ENCODE measurements at places on chromosomes 5 and 9.
A peak's percentile ranks its signal among the peaks of the same experiment; 100 is the strongest.

GRCh38 chr5:124665625-124666024, 80.8 kb downstream of the ZNF608 start:
- no peak for DNase-seq

DNA sequence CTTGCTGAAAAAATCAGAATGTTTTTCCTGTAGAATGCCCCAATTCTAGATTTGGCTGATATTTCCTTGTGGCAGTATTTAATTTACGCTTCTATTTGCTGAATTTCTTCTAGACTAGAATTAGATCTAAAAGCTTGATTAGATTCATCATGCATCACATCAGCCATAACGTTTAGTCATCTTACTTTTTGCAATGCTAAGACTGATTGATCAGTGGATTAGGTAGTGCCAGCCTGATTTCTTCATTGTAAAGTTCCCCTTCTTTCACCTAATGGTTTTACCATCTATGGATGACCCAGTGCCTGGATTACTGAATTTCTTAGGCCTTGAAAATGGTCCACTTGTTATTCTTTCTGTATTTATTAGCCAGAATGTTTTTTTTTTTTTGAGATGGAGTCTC, 83.9 kb downstream of the PBX3 start:
- DNase-seq, result no peak

- DNase-seq, result no peak
These were observed 237.9 kb downstream of the TMEM38B start for GRCh38 chr9:105932276-105932675.

- no peak for DNase-seq
These were observed 11.7 kb downstream of the TAL2 start for GRCh38 chr9:105673850-105674387.

DNA sequence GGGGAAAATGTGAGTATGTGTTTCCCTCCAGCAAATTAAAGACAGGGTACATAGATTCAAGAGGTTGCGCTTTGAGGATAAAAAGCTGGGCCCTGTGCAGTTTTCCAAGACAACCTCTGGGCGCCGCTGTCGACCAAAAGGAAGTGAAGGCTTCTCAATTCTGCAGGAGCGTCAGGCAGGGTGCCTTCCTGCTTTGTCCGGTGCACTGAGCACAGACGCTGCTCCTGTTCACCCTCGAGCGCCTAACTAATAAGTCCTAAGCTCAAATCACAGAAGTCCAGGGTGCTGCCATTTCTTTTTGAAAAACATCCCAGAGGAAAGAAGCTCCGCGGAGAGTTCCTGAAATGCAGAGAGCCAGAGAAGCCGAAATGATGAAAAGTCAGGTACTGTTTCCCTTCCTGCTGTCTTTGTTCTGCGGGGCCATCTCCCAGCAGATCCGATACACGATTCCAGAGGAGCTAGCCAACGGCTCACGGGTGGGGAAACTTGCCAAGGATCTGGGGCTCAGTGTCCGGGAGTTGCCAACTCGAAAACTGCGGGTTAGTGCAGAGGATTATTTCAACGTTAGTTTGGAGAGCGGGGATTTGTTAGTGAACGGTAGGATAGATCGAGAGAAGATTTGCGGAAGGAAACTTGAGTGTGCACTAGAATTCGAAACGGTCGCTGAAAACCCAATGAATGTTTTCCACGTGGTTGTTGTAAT, at the start of gene PCDHGB1:
TSS of gene PCDHGB1 (plus strand) at position 183 of the 703 bp plus-strand sequence. CDS start at position 345, 162 bp downstream.
- no peak for DNase-seq

- no peak for DNase-seq
These were observed 211.3 kb downstream of the CCDC171 start for GRCh38 chr9:15764131-15764530.

DNA sequence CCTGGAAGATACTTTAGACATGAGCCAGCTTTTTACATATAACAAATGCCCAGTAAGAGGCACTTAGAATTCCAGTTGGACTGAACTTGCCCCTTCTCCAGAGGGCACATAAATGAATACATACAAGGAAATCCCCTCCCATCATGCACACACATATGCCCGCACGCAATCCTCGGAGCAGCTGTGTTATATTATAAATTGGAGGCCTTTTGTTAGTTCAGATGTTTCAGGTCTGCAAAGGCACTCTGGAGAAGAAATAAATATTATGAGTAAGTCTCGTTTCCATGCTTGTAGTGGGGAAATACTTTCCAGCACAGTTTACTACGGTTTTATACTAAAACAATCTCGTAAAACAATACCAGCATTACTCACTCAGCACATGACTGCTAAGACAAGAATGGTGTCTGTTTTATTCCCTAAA, 17.6 kb upstream of the MUSK start:
- DNase-seq, result no peak

GRCh38 chr9:5596173-5596572, 32.7 kb upstream of the RIC1 start:
- DNase-seq, result no peak

DNA sequence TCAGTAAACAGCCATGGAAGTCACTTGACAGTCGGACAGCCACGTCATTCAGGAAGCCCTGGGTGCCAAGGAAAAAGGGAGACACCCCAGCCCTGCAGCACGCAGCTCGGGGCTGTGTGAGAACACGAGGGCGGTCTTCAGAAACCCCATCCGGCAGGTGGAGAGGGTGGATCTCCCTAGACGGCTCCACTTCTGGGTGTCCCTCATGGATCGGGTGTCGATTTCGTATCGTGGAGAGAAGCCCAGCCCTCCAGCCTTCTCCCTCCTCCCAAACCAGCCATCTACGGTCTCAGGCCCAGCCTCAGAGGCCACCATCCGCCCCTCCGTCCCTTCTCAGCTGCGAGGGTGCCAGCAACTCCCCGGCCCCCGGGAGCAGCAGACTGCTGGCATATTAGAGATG, 65.5 kb upstream of the BARHL1 start:
- no peak for DNase-seq

GRCh38 chr5:87183896-87184295, 83.8 kb upstream of the RASA1 start:
- DNase-seq, result no peak

GRCh38 chr9:130212543-130213297, 40.5 kb downstream of the NCS1 start:
- no peak for DNase-seq

GRCh38 chr9:106314476-106314875, 548.5 kb upstream of the ZNF462 start:
- no peak for DNase-seq

DNA sequence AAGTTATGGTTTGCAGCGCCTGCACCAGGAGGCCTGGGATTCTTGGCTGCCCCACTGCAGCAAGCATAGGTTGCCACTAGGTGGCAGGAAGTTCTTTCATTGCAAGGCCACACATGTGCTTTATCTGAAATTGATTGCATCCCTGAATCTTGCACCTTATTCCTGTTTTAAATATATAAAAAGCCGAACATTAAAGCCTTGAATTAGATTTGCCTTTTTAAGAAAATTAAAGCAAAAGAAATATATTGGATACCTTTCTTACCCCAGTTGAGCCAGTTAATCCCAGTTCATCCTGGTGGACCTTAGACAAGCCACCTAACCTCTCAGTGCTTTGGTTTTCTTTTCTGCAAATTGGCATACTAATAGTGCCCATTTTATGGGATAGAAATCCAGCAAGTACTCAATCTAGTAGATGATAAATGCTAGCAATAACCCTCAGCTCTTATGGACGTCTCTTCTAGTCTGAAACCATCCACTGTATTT, 6.3 kb upstream of the TRMT10B start:
- DNase-seq, result peak; percentile 11

DNA sequence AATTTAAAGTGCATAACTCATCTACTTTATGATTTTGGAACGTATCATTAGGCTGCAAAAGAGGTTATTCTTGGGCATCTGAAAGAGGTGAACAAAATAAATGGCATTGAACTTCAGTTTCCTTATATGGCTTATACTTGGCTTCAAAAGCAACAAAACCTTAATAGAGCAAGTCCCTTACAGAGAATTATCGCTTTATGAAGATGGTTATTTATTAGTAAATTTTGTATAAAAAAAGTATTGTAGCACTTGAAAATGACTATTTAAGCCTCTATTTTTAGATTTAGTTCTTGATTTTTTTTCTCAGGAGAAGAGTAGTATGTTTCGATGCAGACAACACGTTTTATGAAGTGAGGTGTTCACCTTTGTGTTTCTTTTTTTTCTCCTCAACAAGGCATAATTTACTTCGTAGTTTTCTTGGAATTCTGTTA, 2.0 kb downstream of the ERBIN start:
- DNase-seq, result no peak

DNA sequence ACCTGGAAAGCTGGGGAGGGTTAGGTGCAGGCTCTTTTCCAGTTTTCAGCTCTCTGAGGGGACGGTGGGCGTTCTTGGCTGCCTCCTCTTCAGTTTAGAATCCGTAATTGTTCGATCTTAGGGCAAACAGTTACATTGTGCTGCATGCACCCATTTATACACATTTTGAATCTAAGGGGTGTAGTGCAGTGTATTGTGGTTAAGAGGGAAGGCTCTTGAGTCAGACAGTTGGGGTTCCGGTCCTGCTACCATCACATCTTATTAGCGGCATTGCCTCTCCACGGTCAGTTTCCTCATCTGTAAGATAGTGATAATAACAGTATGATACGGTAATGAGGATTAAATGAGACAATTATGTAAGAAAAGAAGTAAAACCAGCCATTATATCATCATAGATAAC, 625 bp downstream of the EXOSC2 start:
- DNase-seq, result no peak

- DNase-seq, result no peak
These were observed 16.6 kb upstream of the PCDHB2 start for GRCh38 chr5:141077826-141078225.

DNA sequence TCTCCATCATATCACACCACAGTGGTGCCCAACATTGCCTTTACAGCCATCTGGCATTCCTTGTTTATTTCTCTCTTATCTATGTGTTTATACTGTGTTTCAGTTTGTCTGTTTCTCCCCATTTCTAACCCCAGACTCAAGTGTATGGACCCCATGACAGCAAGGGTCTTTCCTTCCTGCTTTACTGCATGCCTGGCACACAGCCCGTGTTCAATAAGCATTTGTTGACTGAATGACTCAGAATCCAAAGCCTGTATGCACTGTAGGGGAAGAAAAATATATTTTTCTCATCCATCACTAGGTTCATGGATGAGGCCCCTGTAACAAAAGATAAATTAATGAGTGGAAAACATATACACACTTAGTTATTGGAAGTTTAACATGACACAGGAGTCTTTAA, 190.8 kb upstream of the SEMA6A start:
- no peak for DNase-seq

DNA sequence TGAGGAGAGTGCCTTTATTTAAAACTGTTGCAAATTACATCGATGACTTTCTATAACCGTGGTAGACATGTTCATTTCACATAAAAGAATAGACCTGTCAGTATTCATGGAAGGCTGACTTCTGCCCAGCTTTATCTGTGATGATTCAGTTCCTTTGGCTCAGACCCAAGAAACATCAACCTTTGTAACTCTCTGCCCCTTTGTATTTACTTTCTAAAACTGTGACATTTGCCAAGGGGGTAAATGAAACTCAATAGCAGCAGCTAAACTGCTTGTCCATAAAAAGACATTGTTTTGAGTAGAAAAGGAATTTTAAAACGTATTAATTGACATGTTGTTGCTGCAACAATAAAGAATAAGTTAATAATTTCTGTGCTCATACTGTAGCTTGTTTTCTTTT, 137.8 kb upstream of the ANKH start:
- DNase-seq, result no peak

DNA sequence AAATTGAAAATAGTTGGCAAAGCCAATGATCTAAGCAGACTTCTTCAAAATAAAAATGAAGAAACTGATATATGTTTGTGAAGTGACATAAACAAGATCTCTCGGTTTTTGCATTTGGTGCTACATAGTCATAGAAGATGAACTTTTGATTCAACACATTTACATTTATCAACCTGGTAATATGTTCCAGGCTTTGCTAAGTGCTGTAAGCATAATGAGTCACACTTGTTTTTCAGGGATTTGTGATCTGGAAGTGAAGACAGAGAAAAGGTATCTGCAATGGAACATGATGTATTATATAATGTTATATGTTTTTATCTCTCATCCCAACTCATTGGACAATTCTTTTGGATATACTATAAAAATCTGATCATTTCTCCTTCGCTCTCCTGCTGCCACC, 801.4 kb downstream of the BRINP1 start:
- no peak for DNase-seq

GRCh38 chr9:81508476-81508875, 180.9 kb downstream of the TLE1 start:
- DNase-seq, result no peak

DNA sequence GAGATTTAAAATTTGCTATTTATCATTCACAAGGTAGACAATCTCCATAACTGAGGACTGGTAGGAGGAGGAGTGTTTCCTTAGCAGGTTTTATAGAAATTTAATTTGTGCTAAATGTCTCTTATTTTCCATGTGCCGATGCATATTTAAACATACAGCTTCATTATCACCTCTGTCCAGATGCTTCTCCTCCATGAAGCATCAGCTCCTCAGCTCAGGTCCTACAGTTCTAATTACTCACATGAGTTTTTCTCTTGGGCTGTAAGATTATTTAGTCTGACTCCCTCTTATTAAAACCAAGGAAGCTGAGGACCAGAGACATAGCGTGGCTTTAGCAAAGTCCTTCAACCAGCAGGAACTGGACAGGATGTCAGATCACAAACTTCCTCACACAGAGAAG, 300.2 kb upstream of the PANK3 start:
- DNase-seq, result no peak

DNA sequence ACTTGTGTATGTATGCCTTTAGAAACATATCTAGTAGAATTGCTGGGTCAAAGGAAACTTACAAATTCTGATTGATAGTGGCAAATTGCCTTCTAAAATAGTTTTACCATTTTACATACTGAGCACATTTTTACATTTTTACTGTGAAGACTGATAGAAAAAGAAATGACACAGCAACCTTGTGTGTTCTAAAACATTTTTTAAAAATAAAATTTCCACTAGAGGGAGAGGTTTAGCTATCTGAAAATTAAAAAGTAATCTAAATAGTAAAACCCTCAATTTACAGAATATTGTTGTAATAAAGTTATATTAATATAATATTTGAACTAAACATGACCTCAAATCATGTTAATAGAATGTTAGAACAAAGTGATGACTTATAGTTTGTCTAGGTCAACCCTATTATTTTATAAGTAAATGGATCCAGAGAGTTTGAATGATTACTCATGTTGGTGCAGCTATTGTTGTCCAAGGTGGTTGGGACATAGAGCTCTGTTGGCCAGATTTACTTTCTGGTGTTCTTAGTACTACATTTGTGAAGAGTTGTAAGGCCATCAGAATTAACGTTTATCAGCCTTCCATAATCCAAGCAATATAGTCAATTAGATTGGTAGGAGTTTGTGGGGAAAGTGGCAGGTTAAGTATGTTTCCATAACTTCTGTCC, 17.2 kb downstream of the CENPP start:
- no peak for DNase-seq

DNA sequence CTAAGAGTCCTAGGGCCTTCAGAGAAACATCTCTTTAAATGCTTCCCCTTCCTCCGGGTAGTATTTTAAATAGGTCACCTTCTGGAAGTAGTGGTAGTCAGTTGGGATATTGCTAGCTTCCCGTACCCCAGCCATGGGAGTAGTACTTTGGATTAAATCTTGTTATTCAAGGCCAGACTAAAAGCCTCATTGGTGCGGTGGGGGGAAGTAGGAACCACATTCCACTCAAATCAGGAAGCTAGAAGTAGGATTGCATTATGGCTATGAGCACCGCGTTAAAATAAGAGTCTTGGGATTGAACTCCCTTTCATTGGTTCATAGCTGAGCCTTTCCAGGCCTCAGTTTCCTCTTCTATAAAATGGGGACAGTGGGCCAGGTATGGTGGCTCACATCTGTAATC, 6.7 kb downstream of the KCNIP1 start:
- no peak for DNase-seq
